ENCODE measurements at places on chromosomes 3 and 15. TPM values are rescaled to one million over a fixed set of nuclear protein-coding genes. Genes with fewer than 3 reads are reported as not detected.
A peak's percentile ranks its signal among the peaks of the same experiment; 100 is the strongest.

- DNase-seq: no peak
These were observed 190.7 kb upstream of the CD96 start for GRCh38 chr3:111351334-111351733.

DNA sequence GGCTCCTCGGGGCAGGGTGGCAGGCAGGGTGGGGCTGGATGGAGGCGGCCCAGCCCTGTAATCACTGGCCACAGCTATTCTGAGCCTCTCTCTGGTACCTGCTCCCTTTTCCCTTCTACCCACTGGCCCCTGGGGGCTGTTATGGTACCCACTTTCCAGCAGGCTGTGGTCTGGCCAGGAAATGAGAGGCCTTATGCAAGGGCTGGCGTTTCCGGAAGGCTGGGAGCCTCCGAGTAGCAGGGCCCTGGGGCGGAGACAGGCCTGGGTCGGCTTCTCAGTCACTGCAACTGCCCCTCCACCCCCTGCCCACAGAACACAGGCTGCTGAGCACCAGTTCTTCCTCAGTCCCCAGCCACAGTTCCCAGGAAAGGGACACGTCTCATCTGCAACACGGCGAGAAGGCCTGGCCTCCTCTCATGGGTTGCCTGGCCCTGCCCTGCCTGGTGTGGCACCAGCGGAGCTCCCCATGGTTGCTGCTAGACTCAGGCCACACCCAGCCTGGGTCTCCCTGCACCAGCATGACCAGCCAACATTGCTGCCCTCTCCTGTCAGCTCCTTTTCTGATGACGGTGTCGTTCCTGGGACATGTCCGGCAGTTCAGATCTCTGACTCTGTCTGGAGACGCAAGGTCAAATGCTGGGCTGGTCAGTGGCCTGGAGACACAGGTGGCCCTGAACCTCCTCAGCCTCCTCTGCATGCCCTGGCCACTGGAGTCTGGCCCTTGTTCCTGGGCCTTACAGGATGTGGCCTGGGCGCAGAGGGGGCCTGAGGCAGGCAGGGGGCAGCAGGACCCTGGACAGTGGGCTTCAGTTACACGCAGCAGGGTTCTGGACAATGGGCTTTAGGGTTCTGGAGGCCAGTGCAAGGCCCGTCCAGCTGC is 6.5 kb downstream of the CHST13 start:
- no peak for DNase-seq

DNA sequence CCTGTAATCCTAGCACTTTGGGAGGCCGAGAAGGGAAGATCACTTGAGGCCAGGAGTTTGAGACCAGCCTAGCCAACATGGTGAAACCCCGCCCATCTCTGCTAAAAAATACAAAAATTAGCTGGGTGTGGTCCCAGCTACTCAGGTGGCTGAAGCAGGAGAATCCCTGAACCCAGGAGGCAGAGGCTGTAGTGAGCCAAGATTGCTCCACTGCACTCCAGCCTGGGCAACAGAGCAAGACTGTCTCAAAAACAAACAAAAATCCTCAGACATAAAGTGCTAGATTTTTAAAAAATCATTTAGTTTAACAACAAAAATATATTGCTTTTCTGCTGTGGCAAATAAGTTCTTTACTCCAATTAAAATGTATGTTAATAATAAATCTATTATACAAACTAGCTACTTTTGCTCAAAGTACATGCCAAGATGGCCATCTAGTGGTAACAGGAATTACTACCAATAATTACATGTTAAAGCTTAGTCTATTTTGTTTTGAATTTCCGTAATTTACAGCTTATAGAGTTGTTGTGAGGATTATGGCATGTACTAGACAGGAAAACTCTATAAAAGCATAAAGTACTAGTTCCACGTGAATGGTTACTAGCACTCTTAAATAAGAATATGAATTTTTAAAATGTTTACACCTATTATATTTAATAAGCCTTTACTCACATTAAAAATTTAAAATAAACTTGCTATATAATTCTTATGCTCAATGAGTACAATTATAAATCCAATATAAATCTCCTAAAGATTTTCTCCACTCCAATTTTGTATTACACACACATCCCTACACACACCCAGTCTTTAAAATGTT is 39.0 kb downstream of the GABPB1 start:
- no peak for DNase-seq

DNA sequence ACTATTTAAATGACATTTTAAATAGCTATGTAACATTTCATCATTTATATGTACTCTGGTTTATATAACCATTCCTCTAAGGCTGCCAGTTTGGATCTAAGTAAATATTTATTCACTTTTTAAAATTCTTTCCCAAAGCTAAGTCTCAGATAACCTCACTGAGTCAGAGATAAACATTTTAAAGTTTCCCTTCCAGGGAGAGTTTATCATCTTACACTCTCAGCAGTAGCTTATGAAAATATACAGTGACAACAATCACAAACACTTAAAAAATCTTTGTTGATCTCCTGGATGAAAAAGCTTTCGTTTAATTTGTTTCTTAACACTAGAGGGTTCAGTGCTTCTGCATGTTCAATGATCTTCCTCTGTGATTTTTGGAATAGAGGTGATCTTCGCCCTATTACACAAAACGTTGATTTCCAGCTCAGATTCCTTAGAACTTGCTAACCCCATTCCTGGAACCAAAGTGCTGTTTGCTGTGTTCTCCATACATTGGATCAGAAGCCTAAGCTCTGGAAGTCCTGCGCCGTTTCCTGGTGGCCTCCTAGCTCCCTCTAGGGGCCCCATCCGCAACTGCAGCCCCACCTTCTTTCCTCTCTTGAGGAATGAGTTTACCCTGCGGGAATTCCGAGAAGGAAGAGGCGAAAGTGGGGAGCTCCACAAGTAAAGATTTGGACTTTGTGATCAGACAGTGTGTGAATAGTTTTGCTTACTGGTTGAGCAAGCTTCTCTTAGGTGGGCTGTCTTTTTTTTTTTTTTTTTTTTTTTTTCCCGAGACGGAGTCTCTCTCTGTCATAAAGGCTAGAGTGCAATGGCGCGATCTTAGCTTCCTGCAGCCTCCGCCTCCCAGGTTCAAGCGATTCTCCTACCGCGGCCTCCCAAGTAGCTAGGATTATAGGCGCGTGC is 29.3 kb upstream of the SACM1L start:
- DNase-seq: no peak

- peak; percentile 19 for DNase-seq
These were observed 84.1 kb downstream of the TP63 start for GRCh38 chr3:189714991-189715961.

DNA sequence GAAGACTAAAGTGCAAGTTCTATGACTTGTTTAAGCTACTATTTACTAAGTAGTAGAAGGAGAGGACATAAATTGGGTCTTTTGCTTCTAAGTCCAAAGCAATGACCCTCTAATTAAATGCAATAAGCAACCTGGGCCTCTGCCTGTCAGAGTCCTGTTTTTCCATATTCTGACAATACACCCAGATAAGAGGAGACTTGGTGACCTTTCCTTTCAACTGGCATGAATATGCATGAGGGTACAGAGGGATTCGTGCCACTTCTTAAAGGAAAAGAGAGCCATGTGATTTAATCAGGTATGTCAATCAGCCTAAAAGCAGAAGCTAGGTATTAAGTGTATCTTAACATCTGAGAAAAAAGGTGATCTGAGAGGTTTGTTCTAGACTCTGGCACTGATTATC is 50.7 kb upstream of the FGF7 start:
- no peak for DNase-seq

DNA sequence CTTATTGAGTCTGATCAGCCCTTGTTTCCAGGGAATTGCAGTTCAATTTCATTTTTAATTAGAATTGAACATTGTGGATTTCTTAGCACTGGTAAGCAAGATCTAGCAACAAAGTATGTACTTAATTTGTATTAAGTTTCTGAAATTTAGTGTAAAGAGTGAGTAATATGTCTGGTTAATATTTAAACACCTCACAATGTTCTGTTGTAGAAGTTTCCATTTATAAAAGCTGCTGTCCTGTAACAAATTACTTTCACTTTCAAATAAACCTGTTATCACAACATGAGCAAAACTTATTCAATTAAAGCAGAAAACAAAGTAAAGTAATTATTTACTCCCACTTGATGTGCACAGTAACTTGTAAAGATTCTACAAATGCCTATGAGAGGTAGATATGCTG is 448.5 kb downstream of the NAALADL2 start:
- no peak for DNase-seq

DNA sequence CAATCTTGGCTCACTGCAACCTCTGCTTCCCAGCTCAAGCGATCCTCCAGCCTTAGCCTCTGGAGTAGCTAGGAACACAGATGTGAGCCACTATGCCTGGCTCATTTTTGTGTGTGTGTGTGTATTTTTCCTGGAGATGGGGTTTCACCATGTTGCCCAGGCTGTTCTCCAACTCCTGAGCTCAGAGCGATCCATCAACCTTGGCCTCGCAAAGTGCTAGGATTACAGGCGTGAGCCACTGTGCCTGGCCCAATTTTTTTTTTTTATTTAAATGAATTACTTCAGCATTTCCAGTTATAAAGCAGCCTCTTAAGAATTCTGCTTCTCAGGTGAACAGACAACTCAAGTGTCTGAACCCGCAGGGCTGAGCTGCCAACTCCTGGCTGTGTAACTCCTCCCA is 20.1 kb upstream of the ST3GAL6 start:
- no peak for DNase-seq

DNA sequence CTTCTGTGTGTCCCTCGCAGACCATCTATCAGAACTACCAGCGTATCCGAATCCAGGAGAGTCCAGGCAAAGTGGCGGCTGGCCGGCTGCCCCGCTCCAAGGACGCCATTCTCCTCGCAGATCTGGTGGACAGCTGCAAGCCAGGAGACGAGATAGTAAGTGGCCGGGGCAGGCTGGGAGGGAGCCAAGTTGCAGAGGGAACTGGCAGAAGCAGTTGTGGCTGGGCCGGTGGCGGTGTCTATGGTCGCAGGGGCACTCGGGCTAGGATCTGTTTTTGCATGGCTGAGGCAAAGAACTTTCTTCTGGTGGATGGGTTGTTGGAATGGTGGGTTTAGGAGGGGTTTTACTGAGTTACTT is 10.1 kb downstream of the MCM2 start:
- DNase-seq: no peak

- no peak for DNase-seq
These were observed 73.4 kb downstream of the RFTN1 start for GRCh38 chr3:16439848-16440708.

DNA sequence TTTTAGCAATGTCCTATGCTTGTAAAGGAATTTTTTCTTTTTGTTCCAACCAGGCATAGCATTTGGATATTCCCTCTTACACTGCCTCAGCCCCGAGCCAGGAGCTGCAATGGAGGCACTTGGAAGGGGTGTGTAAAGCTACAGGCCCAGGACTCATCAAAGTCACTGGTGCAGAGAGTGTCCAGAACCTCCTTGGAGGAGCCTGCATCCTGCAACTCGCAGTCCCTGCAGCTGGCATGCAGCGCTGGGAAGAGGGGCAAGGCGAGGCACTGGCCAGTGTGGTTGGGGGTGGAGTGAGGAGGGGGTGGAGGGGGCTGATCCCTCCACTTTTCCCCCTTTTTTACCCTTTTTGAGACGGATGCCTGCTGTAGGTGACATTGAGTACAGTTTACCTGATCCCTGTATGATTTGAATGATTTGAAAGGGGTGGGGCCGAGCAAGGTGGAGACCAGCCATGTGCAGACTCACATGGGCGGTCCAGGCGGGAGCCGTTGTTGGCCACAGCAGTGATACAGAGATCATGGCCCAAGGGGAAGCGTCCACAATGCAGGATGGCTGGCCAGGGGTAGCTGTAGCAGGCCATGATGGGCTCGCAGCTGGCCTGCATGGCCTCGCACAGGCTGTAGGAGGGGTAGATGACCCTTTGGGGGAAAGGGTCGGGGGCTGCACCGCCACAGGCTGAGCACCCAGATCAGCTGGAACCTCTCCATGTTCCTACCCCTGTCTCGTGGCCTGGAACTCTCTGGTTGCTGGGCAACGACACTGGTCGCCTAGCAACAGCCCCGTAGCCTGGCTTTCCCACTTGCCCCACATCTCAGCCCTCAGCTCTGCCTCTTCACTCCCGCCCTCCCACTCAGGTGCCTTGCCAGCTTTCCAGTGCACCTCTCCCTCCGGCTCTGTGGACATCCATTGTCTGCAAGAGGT is 7.9 kb downstream of the P4HTM start:
- DNase-seq: no peak

DNA sequence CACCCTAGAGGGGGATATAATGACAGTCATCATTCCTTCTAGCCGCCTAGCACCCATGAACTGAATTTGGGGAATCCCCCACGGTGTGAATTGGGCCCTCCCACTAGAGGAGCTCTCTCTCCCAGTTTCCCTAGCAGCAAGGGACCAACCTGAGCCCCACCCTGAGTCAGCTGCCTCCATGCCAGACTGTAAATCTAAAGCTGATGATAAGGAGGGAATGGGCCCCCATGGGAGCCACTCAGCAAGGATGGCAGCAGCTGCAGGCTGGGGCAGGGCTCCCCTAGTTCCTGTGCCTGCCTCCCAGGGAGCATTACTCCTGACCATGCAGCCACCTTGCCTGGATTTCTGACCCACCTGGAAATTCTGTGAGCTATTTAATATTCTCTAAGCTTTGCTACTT is 57.0 kb upstream of the PXYLP1 start:
- no peak for DNase-seq

- no peak for DNase-seq
These were observed 210.4 kb downstream of the TP63 start for GRCh38 chr3:189841473-189842205.

DNA sequence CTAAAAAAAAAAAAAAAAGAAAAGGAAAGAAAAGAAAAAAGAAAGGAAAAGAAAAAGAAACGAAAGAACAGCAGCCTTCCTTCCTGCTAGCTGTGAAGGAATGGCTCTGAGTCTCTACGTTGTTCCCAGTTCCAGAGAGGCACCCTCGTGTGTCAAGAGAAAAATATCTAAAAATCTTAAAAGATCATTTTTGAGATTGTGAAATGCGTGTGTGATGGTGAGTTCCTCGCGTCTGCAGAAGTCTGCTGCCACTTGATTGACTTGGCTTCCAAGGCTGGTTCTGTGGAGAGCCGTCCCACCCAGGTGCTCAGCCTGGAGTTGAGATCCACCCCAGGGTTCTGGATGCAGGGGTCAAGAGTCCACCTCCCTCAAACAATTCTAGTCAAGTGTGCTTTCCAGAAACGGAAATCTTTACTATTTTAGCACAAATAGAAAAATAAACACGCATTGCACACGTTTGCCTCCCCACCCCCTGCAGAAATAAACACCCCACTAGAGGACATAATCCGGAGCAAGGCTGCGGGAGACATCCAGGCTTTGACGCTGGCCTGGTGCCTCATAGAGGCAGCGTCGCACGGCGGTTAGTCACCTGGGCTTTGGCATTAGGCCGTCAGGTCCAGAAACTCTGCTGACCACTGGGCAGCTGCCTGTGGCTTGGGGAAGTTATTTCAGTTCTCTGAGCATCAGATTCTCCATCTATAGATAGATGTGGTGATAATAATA is 265.4 kb downstream of the FAM43A start:
- DNase-seq: no peak

- DNase-seq: no peak
These were observed 872.4 kb downstream of the NAALADL2 start for GRCh38 chr3:175731543-175731942.

Gene SUMF1
- 57.6 TPM for total RNA-seq

Gene ALPK3
- 13.5 TPM for total RNA-seq

Gene ECT2
- 32.9 TPM for total RNA-seq

Gene PATL2
- not detected for total RNA-seq

Gene PIGBOS1
- total RNA-seq: 6.4 TPM
